ENCODE measurements at places on chromosomes 7 and 10. TPM values are rescaled to one million over a fixed set of nuclear protein-coding genes. Genes with fewer than 3 reads are reported as not detected.

NUTM2A gene
- 2.3 TPM for total RNA-seq

VPS37D gene
- 6.4 TPM for total RNA-seq

IFIT5 gene
- 27.5 TPM for total RNA-seq

OR9A2 gene
- not detected for total RNA-seq

BUD31 gene
- 101 TPM for total RNA-seq

SPDYE3 gene
- total RNA-seq: not detected

STN1 gene
- total RNA-seq: 46.3 TPM

Data from smooth muscle cell of trachea (primary cell).